A549 (cell line): ENCODE measurements at places on chromosomes 6 and 20.

DNA sequence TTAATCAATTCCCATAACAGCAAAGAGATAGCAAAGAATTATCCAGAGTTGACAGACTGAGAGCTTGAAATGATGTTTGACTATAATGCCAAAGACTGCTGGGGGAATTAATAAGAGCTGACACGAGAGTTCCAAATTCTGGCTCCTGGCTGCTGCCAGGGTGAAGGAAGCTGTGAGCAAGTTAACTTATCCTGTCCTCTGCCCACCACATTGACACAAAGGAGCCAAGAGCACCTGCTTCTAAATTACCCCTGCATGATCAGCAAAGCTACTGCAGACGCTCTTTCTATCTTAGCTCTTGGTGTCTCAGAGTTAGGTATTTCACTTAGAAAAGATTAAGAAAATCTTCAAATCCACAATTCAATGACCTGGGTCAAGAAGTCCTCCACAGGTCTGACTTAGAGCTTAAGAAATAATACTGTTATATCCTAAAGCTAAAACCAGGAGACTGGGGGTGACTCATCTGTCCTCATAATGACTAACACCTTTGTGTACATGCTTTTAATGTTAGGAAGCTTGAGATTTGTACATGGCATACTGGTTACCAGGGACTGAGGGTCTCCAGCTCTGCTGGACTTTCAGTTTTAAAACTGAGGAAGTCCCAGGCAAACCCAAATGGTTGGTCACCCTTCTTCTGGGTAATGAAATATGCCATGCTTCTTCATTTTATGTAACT, 13.2 kb upstream of the FRK start:
- peak; percentile 39 for DNase-seq

DNA sequence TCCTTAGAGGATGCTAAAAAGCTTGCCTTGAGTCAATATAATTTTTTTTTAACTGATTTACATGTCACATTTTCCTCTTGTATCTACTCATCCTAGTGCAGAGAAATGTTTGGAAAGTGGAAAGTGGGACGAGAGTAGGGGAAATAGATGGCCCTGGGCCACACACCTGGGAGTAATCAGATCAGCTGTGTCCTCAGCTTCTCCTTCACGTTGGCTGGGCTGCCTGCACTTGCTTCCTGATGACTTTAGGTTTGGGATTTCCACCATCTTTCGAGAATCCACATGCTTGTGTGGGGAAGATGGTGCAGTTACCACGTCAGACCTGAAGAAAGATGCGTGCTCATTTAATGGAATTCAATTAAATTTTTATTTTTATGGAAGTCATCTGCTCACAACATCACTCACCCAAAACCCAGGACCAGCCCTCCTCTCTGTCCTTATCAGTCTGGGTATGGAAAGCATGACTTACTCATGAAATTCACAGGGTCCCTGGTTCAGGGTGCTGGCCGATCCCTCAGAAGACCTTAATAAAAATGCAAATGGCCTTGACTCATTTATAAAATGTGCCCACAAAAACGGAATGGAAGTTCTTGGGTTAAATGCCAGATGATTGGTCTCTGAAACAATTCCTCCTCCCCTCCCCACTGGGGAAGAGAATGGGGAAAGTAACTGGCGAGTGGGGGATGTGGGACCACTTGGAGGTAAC, 74.5 kb upstream of the TIAM2 start:
- no peak for DNase-seq

DNA sequence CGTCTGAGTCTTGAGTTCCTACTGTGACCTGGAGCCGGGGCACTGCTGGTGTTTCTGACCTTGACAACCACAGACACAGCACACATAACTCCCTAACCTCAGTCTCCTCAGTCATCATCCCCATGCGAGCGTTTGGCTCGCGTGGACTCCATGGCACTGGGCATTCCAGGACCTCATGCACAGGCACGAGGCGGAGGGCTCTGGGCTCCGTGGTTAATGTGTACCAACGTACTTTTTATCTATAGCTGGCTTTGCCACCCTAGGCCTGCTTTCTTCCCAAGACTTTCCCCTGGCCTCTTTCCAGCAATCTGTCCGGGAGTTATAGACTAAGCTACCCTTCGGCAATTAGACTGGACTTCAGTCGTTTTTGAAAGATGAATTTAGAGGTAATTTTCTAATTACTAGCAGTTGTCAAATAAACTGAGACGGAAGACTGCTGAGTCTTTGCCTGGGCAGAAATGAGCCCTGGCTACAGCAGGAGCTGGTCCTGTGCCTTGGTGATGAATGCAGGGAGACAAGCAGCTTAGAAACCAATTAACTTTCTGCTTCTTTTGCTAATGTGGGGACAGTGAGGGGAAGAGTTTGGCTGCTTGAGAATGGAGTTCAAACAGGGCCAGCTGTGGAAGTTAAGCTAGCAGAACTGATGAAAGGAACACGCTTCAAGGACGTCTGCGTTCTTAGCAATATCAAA, 16.1 kb upstream of the CTCFL start:
- no peak for DNase-seq

DNA sequence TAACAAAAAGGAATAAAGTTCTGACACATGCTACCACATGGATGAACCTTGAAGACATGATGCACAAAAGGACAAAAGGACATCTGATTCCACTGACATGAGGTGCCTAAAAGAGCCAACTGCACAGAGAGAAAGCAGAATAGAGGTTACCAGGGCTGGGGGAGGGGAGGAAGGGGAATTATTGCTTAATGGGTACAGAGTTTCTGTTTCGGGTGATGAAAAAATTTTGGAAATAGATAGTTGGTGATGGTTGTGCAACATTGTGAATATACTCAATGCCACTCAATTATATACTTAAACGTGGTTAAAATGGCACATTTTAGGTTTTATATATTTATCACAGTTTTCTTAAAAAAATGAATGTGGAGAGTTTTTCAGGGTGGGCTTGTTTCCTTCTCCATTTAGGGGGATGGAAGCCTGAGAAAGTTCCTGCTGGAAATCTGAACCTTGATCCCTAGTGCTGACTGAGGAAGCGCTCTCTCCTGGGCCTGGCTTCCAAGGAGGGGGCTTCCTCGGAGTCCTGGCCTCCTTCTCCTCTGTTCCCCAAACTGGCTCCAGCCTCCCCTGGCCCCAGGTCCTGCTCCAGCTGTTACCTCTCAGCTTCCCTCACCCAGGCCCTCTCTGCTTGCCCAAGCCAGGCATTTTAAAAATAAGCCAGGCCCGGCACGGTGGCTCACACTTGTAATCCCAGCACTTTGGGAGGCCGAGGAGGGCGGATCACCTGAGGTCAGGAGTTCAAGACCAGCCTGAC, 79.2 kb downstream of the NOL4L start:
- no peak for DNase-seq

DNA sequence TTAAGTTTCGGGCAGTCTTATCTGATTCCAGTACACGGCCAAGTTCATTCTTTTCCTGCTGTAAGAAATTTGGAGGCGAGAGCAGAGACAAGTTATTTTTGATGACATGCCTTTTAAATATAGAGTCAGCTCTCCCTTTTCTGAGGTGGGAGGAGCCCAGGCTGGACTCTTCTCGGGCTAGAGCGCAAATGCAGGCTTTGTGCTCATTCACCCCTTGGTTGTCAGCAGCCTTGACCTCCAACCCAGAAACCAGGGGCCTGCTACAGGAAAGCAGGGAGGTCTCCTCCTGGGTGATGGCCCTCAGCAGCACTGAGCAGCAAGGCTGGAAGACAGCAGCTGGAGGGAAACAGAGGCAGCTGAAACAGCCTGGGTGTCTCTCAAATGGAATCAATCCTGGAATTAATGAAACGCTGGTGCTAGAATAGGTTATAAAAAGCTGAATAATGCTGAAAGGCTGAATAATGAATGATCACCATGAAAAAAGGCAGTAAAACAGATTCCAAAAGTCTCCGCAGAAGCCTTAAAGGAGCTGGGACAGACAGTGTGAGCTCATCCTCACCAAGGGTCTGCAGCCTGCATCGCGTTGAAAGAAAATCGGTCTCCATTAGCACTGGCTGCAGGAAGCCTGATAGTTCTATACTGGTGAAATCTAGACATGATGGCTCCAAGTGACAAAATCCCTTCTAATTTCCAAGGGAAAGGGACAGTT, 28.2 kb upstream of the ECI2 start:
- DNase-seq, result no peak

GRCh38 chr20:51695574-51696303, 72.5 kb downstream of the ATP9A start:
- peak; percentile 46 for DNase-seq

DNA sequence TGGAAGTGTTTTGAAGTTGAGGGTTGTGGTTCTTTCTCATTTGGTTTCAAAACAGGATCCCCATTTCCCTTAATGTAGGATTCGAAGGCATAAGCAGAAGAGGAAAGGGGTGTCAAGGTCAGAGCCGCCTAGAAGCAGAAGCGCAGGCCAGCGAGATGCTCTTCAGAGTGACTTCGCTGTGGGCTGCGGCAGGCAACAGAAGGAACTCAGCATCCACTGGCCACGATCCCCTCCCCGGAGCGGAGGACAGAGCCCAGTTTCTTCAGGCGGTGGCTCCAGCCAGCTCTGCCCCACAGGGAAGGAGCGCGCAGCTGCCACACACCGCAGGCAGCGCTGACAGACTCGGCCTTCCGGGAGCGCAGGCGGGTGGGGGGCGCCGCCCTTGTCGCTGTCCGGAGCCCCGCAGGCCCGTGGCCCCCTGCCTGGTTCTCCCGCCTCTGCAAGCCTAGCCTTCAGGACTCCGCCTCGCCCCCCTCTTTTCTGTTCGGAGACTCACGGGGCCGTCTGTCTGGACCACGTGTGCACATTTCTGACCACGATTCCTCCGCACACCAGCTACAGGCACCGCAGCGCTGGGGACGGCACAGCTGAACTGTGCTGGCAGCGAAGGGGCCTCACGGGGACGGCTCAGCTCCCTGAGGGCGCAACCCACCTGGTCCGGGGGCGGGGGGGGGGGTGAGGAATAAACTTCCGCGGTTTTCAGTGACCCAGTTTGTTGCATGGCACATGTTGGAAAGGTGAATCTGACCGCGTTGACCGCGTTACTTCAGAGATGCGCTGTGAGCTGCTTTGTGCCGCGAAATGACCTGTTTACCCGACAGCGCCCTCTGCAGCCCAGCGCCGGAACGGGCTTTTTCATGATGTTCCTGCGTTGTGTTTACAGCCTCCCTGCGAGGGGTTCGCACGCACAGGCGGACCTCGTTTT, 26.1 kb downstream of the TTLL2 start:
- DNase-seq, result peak; percentile 76

DNA sequence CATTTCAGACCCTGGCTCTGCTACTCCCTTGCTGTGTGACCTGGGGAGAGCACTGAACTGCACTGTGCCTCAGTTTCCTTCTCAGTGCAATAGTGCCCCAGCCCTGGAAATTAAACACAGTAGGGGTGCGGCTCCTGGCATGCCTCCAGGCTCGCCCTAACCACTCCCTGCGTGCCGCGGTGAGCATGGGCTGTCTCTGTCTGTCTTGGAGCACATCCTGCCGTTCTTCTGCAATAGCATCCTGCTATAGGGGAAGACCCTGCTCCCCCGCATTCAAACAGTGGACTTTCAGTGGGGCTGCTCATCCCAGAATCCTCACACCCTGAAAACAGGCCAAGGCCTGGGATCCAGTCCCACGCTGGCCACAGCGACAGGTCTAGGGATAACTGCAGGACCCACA, 129.5 kb downstream of the FOXC1 start:
- no peak for DNase-seq

DNA sequence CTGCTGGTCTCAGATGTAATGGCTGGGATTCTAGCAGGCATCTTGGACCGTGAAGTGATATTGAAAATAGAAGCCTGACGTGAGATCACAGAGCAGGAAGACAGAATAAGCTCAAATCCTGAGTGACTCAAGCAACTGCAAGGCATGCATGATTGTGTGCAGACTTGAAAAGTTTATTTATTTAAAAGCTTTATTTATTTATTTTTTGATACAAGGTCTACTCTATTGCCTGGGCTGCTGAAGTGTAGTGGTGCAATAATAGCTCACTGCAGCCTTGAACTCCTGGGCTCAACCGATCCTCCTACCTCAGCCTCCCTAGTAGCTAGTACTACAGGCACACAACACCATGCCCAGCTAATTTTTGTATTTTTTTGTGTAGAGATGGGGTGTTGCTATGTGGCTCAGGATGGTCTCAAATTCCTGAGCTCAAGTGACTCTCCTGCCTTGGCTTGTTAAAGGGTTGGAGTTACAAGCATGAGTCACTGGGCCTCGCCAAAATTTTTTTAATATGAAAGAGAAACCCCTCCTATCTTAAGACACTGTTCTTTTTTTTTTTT, 40.1 kb upstream of the RNF144B start:
- no peak for DNase-seq

GRCh38 chr6:43722920-43723545, 35.4 kb upstream of the MRPS18A start:
- no peak for DNase-seq

GRCh38 chr20:23059846-23060245, 10.4 kb upstream of the THBD start:
- no peak for DNase-seq

DNA sequence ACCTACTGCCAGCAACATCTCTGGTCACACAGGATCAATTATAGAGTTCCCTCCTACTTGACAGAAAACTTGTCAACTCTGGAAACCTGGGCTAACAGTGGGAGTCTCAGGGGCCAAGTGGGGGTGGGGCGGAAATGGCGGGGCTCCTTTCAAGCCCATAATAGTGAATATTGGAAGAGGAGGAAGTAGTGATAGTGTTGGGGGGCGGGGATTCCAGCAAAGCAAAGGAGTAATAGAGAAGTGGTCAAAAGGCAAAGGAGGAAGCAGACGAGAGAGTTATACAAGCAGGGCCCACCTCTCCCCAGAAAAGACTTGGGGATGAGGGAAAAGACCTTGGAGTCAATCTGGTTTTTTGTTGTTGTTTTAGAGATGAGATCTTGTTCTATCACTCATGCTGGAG, 2.1 kb downstream of the DEF6 start:
- no peak for DNase-seq

DNA sequence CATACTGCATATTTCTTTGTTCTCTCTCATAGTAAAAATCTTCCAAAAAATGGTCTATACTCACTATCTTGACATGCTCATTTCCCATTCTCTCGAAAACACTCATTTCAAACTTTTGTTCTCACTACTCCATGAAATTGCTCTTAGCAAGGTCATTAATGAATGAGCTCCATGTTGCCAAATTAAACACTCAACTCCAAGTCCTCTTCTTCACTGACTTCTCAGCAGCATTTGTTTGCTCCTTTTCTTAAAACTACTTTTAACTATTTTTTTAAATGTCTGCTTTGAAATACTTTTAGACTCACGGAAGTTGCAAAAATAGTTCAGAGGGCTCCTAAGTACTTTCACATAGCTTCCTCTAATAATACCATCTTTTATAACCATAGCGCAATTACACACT, 274.0 kb upstream of the PREP start:
- no peak for DNase-seq

DNA sequence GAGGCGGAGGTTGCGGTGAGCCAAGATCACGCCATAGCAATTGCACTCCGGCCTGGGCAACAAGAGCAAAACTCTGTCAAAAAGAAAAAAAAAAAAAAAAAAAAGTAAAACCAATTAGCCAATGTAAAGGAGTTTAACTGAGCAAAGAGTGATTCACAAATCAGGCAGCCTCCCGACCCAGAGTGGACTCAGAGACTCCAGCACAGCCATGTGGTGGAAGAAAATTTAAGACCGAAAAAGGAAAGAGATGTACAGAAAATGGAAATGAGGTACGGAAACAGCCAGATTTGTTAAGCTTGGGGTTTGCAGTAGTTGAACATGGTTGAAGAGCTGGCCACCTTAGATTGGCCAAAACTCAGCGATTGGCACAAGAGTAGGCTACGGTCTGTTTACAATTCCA, 51.4 kb downstream of the ERMARD start:
- DNase-seq, result no peak
